Central memory CD4-positive, alpha-beta T cell (primary cell): ENCODE measurements at places on chromosomes 2 and 18.
A peak's percentile ranks its signal among the peaks of the same experiment; 100 is the strongest.

- no peak for DNase-seq
Measured at GRCh38 chr2:2183176-2183575, 147.9 kb downstream of the MYT1L start.

DNA sequence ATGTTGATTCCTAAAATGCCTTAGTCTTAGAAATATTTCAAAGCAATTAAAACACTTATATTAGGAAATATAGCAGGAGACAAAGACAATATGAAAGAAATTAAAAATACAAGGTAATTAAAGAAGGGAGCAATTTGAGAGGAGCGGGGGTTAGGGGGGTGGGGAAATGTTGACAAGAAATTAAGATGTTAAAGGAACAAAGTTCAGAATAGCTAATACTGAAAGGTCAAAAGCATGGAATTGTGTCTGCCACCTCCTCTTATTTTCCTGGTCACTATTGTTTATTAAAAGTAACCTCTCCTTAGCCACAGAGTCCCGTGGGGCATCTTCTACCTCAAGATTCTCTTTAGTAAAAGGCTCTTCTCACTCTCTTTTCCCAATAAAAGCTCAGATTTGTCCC is 244.1 kb downstream of the MREG start:
- DNase-seq = no peak

DNA sequence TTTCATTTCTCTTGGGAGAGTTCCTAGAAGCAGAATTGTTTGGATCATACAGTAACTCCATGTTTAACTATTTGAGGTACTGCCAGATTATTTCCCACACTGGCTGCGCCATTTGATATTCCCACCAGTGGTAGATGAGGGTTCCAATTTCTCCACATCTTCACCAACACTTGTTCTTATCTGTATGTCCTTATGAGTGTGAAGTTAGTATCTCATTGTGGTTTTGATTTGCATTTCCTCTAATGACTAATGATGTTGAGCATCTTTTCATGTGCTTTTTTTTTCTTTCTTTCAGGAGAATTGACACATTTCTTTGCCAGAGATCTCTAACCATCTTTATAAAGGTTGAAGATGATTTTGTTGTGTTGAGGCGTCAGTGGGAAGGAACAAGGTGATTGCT is 4.1 kb upstream of the MGAT5 start:
- DNase-seq = no peak

- peak; percentile 12 for DNase-seq
Measured at GRCh38 chr18:63342206-63342605, 22.6 kb upstream of the BCL2 start.
